ENCODE measurements at places on chromosomes 11 and 22.

- peak; percentile 85 for DNase-seq
Observed at GRCh38 chr11:8870411-8871170, 40.4 kb upstream of the AKIP1 start.

- DNase-seq, result no peak
Observed at GRCh38 chr11:82992223-82992622, 79.5 kb downstream of the RAB30 start.

GRCh38 chr11:120293038-120293800, 31.9 kb upstream of the TLCD5 start:
- DNase-seq, result no peak

DNA sequence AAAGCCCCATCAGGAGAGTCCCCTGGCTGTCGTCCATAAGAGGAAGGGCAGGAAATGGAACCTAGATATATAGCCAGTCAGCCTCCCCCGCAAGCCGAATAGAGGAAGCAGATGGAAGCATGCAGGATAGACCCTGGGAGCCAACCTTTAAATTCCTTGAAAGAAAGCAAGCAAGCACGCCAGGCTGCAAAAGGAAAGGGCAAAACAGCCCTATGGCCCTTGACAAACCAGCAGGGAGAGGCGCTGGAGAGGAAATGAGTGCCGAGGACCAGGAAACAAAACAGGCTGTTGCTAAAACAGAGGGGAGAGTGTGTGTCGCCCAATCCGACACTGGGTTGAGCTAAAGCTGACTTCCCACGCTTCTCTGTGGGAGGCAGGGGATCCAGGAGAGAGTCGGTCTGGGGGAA, 203.5 kb upstream of the MTNR1B start:
- peak; percentile 65 for DNase-seq

- no peak for DNase-seq
Observed at GRCh38 chr11:42490506-42490905, 821.3 kb upstream of the API5 start.

- no peak for DNase-seq
Observed at GRCh38 chr22:46471901-46472721, 65.3 kb downstream of the CELSR1 start.

- DNase-seq, result no peak
Observed at GRCh38 chr22:19530751-19531150, 6.5 kb upstream of the CLDN5 start.

DNA sequence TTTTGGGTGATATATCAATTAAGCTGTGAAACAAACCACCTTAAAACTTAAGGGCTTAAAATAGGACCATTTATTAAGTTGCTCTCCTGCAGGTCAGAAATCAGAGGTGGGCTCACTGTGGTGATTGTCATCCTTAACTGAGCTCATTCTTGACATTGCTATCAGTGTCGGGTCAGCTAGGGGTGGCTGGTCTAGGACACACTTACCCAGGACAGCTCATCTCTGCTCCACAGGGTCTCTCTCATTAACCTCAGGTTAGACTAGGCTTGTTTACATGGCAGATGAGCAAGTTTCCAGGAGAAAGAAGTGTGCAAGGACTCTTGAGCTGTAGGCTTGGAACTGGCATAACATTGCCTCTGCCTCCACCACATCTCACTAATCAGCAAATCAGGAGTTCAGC, 601.0 kb upstream of the RAG2 start:
- DNase-seq, result no peak

Data from neural progenitor cell (in vitro differentiated cells).